Psoas muscle (tissue), 8 donors: ENCODE measurements at places on chromosomes 5 and 9.

DNA sequence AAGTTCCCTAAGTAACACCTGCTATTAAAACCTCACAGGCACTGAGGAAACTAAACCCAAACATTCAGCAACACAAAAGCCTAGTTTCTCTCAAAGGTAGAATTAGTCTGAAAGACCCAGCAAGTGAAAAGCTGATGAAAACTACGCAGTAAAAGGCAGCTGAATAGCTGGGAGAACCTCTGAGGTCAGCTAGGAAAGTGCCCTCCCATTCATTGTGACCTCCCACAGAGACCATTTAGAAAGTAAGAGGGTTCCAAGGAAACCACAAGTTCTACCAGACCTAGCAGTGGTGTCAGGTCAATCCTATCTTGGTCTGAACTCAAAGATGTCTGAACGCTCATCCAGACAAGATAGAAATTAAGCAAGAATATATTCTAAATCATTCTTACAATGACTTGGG lies 144.7 kb downstream of the SSBP2 start:
- no peak for DNase-seq

GRCh38 chr5:2135833-2136232 lies 253.1 kb upstream of the IRX4 start:
- DNase-seq = no peak

GRCh38 chr5:140324041-140324600 lies 21.2 kb upstream of the PFDN1 start:
- DNase-seq = no peak

GRCh38 chr5:9654886-9655285 lies 24.7 kb upstream of the TAS2R1 start:
- DNase-seq = no peak

DNA sequence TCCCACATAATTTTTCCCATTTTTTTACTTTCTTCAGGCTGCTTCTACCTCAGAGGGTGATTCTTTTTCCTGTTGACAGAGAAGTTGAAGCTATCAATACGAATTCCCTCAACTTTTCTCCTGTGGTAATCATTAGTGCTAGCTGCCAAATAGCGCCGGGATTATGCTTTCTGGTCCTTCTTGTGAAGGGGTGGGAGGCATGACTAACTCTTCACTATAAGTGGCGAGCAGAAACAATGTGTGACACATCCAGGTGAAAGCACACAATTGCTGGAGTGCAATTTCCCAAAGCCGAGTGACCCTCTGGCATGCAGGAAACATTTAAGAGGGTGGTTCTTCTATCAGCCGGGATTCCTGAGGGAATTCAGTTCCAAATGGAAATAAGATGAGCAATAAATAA lies 56.0 kb downstream of the TRPC7 start:
- DNase-seq = no peak

DNA sequence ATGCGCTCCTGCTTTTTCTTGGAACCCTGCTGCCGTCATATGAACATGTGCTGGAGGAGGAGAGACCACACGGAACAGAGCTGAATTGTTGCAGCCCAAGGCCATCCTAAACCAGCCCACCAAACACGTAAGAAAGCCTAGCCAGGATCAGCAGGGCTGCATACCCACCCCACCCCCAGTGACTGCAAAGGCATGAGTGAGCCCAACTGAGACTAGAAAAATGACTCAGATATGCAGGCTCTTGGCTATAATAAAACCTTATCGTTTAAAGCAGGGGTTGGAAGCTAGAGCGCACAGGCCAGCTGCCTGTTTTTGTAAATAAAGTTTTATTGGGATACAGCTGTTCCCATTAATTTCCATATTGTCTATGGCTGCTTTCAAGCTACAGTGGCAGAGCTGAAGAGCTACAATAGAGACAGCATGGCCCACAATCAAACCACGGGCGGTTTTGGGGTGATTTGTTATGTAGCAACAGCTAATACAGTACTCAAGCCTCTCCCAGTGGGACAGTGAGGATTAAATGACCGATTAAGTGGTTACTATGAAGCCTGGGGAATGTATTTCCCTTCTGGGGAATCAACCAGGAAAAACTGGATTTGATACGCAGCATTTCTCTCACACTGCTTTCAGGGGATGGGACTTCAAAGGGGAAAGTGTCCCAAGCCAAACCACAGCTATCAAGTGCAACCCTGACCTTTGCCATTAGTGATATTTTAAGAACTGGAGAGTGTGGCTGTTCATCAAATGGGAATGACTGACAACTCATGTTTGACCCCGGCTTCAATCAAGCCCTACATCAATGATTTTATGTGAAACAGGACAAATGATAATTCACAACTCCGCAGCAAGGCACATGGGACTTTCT lies 6.3 kb downstream of the SHB start:
- DNase-seq = no peak

DNA sequence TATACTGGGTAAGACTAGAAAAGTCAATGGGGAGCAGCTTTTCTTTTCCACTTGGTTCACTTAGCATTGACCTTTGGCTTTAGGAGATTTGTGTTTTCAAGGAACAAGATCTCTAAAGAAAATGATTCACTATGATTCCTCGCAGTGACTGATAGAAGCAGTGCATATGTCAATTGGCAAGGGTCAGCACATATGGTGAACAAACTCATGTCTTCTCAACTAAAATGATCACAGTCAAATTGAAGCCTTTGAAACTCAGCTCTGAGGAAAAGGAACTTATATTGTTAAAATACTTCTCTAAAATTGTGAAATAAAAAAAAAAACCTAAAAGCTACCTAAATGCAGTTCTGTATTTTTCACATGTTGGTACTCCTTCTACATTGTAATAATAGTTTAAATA lies 43.2 kb upstream of the IL7R start:
- DNase-seq = no peak

DNA sequence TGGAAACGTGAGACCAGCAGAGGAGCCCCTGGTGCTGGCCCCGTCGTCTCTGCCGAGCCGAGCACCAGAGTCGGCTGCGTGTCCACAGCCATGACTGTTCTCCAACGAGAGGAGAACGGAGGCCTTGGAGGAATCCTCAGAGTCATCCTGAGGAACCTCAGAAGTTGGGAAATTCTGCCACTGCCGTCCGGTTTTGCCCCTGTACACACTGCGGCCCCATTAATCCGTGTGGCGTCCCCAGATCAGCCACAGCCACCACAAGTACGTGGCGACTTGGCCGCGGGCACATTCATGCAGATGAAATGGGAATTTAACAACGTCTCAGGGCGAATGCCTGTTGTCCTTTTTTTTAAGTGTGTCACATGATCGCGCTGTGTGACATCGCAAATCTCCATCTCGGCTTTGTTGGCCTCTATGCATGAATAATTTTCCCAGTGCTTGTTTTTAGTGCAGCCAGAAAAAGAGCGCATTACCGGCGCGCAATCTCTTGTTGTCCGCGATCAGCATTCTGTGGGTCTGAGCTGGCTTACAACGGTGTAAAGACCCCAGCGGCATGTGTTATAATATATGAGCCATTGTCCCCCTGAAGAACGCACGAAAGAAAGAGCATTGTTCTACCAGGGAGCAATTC lies 323.0 kb upstream of the IRX4 start:
- DNase-seq = no peak

GRCh38 chr5:73805449-73805848 lies 179.5 kb downstream of the ARHGEF28 start:
- DNase-seq = no peak

DNA sequence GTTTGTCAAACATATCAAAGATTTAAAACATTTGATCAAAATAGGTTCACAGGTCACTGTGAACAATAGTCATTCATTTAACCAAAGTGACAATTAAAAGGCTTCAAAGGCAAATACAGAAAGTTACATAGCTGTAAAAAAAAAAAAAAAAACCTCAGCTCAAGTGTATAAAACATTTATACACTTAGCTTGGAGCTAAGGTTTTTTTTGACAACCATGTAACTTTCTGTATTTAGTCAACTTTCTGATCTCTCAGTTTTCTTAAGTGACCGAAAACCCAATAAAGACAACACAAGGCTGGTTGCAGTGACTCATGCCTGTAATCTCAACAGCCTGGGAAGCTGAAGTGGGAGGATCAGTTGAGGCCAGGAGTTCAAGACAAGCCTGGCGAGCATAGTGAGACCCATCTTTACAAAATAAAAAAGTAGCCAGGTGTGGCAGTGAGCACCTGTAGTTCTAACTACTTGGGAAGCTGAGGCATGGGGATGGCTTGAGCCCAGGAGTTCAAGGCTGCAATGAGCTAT lies 16.4 kb upstream of the UBTD2 start:
- no peak for DNase-seq

DNA sequence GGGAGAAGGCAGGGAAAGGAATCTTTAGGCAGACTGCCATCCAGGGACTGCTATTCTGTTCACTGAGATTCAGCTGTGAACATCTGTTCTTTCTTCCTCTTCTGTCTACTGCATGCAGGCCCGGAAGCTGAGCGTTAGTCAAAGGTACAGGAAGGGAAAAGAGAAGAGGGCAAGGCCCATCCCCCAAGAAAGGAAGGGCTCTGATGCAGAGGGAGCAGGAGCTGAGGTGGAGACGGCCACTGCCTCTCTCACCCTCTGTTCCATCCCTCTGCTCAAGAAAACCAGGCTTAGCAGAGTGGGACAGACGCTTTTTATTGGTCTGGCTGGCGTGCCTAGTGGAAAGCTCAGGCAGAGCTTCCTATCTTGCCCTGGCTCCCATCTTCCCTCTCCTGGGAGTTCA lies 57.6 kb downstream of the PFDN1 start:
- DNase-seq = no peak
